Dermis microvascular lymphatic vessel endothelial cell (primary cell): ENCODE measurements at places on chromosomes 3 and 15. TPM values are rescaled to one million over a fixed set of nuclear protein-coding genes. Genes with fewer than 3 reads are reported as not detected.
A peak's percentile ranks its signal among the peaks of the same experiment; 100 is the strongest.

DNA sequence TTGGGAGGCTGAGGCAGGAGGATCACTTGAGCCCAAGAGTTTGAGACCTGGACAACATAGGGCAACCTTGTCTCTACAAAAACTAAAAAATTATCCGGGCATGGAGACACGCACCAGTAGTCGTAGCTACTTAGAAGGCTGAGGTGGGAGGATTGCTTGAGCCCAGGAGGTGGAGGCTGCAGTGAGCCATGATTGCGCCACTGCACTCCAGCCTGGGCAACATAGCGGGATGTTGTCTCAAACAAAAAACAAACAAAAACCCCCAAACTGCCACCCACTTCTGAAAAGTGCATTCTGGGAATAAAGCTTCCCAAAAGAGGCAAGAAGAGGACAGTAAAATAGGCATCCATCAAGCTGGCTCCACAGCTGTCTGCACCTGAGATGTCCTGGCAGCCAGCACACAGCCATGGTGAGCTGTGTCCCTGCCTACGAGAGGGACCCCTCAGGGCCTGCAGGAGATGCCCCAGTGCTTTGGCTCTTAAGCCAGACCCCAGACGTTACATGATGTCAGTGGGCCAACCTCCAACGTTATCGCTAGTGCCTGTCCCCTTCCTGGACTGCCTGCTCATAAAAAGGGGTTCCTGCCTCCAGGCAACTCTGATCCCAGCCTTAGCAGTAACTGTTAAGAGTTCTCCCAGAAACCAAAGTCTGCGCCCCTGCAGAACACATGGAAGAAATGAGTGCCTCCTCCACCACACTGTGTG, 101.1 kb downstream of the LRIG1 start:
- no peak for DNase-seq

DNA sequence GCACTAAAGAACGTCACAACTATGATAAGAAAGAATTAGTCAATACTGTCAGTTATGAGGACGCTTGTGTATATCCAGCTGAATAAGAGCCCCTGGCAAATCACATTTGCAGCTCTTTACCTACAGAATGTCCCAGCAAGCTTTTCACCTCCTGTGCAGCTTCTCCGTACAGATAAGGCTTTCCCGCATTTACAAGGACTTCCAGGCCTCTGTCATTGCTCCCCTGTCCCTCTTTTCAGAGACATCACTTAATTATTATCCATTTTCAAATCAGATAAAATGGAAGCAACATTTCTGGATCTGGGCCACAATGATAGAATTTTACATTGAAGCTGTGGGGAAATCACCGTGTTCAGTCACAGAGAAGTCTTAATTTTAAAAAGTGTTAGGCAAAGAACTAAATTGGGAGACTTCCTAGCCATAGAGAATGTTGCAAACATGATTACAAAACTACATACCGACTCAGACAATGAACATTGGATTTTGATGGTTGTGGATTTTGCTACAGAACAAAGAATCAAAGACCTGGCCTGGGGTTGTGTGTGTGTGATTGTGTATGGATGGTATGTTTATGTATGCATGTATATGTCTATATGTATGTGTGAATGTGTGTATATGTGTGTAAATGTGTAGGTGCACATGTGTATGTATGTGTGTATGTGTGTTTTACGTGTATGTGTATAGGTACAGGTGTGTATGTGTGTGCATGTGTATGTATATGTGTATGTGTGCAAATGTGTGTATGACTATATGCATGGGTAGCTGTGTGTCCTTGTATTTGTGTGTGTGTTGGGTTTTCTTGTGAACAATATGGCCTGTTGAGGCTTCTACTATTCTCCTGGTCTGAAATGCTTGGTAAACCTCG, 41.5 kb downstream of the MGLL start:
- DNase-seq, result no peak

- no peak for DNase-seq
Measured at GRCh38 chr3:127590282-127590592, 296 bp downstream of the TPRA1 start.

GRCh38 chr15:39321977-39322376, 258.9 kb upstream of the THBS1 start:
- DNase-seq, result no peak

DNA sequence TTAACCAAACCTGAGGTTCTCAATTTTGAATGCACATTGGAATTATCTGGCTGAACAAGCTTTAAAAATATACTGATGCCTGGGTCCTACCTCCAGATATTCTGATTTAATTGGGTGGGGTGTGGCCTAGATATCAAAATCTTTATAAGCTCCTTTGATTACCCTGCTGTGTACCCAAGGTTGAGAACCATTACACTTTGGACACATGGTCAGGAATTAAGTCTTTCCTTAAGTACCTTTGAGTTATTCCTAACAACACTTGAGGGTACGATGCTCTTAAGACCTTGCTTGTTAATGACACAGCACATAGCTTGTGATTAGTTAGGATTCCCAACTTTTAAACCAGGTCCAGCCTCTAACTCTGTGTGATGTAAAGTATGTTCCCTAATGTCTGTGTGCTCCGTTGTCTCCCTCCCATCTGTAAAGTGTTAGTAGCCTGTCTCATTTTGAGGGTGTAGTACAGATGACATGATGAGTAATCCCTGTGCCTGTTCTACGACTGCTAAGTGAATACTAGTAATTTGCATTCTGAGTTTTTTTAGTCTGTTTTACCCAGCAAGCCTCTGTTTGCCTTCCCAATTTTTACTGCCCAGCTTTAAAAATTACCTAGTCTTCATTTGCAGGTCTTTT, 154.9 kb downstream of the KLHL25 start:
- no peak for DNase-seq

DNA sequence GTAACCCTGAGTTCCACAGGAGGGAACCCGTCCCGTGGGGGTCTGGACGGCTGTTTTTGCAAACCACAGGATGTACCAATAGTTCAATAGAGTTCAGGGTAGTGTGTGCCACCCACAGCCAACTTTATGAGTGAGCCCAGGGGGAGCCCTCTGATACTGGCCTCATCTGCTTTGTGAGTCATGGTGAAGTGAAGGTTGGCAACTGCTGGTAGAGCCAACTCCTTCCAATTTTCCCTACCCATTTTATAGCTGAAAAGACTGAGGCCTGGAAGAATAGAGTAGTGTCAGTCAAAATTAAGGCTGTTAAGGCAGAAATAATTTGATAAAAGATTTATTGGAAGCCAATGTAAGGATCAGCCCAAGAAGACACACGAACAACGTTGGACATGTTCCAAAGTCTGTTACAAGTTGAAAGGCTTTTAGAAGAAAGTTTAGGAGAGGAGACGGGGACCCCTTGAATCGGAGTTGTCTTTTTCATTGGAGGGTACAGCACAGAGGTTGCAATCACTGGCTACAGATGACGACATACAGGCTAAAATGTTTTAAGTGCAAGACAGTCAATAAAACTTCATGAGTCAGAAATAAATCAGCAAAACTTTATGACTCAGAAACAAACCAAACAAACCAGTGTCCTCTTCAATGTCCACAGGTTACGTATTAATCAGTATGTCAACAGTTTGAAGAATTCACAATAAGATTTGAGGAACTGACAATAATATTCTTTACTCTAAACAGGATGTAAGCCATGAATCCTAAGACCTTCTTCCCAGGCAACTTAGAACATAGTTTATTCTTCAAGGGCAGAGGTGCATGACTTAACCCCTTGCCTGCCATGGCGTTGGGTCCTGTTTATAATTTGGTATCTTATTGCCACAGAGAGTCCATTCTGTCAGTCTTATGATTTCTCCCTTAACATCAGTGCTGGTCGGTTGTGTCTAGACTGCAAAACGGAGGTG, 62.9 kb upstream of the NR2E3 start:
- peak; percentile 79 for DNase-seq

ZNF385D gene
- total RNA-seq, result 1.3 and 4.2 TPM in 2 replicates
